ENCODE measurements at places on chromosomes 7 and 10.

GRCh38 chr10:15112657-15113056 lies 15.5 kb downstream of the RPP38 start:
- DNase-seq = no peak

GRCh38 chr10:21043044-21043443 lies 145.9 kb upstream of the NEBL start:
- no peak for DNase-seq

- DNase-seq = no peak
Observed at GRCh38 chr7:128889121-128889520, 21.4 kb downstream of the KCP start.

DNA sequence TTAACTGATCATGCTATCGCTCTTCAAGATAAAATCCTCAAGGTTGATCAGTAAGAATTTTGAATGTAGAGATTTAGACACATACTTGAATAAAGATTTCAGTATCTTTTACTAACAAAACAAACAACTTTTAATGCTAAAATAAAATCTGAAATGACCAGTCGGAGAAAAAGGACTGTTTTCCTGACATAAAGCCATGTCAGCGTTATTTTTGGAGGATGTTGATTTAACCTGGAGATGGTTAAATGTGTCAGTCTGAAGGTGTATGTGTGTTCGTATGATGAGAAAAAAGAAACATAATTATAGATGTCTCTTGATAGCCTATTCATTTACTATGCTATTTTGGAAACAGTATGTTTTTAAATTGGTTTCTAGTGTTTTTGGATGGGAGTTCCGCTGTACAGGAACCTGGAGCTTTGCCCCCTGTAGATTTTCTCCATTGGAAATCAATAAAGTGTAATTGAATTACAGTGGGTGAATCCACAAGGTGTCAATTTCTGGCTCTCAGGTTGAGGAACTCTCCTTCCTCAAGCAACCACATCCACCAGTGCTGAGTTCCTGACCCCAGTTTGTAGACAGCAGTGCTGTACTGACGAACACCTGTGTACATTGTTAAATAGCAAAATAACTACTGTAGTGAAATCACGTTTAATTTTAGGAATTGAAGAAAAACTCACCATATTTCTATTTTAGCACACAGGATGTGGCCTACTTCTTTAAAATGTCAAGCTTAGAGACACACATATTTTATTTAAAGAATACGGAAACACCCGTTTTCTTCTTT lies 670.1 kb downstream of the MAGI2 start:
- DNase-seq = no peak

- DNase-seq = no peak
Observed at GRCh38 chr7:46932676-46933424, 649.1 kb downstream of the TNS3 start.

Measured in inflammatory macrophage treated with lipopolysaccharide for 1 hour (primary cell).